ENCODE measurements at places on chromosomes 13 and 19.
A peak's percentile ranks its signal among the peaks of the same experiment; 100 is the strongest.

- DNase-seq, result no peak
These were observed 400.6 kb downstream of the HS6ST3 start for GRCh38 chr13:96490496-96490989.

- no peak for DNase-seq
These were observed 2.7 kb upstream of the MPV17L2 start for GRCh38 chr19:18190278-18190677.

DNA sequence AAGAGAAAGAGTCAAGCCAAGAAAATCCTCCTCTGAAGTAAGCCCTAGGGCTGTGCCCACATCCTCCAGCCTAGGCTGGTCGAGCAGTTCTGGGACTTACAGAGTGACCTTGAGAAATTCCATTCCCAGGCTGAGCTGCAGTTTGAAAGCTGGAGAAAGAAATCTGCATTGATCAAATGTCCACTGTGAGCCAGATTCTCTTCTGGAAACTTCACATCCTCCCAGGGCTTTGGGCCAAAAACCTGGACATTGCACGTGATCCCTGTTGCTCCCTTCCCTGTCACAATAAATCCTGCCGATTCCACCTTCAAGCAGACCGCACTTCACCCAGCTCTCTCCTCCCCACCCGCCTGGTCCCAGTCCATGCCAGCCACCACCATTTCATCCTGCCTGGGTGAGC lies 15.7 kb downstream of the TMEM143 start:
- DNase-seq, result peak; percentile 41

DNA sequence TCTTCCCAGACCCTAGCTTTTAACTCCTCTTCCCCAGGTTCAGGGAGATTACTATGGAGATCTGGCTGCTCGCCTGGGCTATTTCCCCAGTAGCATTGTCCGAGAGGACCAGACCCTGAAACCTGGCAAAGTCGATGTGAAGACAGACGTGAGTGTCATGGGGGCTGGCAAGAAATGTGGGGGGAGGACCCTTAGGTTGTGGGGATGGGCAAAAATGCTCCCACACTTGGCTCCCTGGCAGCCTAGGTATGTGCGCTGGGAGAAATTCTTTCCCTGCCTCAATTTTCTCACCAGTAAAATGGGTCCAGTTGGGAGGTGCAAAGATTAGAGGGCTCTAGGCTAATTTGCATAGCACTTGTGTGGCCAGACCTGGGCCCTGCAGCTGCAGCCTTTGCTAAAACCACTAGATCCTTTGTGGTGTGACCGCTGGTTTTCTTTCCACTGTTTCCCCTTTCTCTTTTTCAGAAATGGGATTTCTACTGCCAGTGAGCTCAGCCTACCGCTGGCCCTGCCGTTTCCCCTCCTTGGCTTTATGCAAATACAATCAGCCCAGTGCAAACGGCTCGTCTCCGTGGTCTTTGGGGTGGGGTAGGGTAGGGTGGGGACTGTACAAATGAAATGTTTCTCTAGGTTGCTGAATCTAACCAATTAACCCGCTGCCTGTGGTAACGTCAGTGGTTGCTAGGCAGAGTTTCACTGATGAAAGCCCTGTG lies 959 bp upstream of the RAB4B start:
- peak; percentile 93 for DNase-seq

DNA sequence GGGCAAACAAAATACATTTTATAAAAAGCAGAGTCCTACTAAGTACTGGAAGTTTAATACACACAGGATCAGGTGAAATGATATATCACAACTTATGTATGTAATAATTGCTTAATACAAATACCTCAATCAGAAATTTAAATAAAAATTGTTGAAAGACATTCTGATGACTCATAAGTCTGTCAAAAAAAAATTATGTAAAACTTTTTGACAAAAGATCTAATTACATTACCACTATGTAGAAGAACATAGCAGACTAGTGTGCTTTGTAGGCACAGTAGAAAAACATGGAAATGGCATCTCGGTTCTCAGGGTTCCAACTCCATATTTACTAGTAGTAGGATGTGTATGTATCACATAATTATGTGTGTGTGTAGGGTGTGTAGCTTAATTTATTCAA lies 156.2 kb downstream of the DNAJC3 start:
- no peak for DNase-seq

- DNase-seq, result no peak
These were observed 495 bp downstream of the KCNA7 start for GRCh38 chr19:49071860-49072547.

- no peak for DNase-seq
These were observed 11.1 kb downstream of the SAE1 start for GRCh38 chr19:47141695-47142094.

GRCh38 chr19:6418562-6418932 lies 6.1 kb downstream of the KHSRP start:
- DNase-seq, result no peak

GRCh38 chr19:31574251-31574973 lies 225.2 kb upstream of the TSHZ3 start:
- no peak for DNase-seq

DNA sequence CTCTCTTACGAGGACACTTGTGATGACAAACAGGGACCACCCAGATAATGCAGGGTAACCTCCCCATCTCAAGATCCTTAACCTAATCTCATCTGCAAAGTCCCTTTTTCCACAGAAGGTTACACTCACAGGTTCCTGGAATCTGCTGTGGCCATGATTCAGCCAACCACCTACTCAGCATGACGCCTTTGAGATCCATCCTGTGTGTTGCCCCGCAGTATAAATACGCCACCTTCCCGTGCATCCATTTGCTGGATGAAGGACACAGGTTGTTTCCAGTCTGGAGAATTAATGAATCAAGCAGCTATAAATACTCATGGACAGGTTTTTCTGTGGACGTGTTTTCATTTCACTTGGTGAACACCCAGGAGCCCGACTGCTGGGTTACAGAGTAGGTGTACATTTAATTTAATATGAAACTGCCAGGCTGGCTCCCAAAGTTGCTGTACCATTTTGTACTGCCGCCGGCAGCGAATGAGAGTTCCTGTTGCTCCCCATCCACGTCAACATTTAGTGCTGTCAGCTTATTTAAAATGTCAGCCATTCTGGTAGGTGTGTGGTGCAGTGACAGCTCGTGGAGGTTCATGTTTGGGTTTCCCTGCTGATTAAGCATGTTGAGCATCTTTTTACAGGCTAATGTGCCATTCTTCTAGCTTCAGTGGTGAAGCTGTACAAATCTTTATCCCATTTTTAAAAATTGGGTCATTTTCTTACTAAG lies 40.2 kb downstream of the ELL start:
- no peak for DNase-seq

DNA sequence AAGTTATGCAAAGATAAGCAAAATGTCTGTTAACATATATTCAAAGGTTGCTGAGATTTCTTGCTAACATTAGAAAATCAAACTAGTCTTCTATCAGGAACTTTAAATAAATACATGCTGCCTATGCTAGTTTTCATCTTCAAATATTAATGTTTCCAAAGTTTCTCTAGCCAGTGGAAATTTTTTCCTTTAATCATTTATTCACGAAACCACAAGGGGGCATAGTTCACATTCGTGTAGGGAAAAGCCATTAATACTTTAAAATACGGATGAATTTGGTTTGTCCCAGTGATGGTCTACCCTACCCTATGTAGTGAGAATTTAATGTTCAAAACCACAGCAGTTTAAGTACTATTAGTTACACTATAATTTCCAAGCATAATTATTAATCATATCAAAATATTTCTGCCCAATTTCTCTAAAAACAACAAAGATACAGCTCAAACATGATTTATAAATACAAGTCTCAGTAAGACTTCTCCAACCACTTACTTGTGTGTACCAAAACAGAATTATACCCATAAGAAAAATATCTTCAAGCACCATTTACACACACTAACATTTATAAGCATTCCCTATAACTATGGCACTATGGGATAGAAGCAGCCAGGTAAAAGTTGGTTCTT lies 16.2 kb downstream of the NUFIP1 start:
- peak; percentile 23 for DNase-seq

- no peak for DNase-seq
These were observed 72.2 kb upstream of the DACH1 start for GRCh38 chr13:71939186-71939585.

- peak; percentile 83 for DNase-seq
These were observed 2.8 kb upstream of the KLF5 start for GRCh38 chr13:73055813-73056564.

DNA sequence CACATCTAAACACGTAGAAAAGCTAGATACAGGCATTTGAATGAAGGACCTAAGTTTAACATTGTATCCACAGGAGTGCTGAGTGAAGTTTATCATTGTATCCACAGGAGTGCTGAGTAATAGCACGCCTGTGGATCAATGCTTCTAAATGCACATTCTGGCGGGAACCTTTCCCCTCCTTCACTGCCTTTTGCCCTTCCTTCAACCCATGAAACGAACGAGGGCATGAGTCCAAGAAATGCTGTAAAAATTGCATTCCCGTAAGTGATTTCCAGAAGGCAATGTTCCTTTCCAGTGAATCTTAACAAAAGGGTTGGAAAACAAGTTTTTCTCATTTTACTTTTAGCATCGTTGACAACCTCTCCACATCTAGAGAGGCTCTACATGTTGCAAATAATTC lies 88.1 kb downstream of the ZDHHC20 start:
- DNase-seq, result no peak

- no peak for DNase-seq
These were observed 14.3 kb downstream of the IGSF23 start for GRCh38 chr19:44627631-44628030.

- DNase-seq, result no peak
These were observed 5.0 kb downstream of the FOSB start for GRCh38 chr19:45472563-45473366.

DNA sequence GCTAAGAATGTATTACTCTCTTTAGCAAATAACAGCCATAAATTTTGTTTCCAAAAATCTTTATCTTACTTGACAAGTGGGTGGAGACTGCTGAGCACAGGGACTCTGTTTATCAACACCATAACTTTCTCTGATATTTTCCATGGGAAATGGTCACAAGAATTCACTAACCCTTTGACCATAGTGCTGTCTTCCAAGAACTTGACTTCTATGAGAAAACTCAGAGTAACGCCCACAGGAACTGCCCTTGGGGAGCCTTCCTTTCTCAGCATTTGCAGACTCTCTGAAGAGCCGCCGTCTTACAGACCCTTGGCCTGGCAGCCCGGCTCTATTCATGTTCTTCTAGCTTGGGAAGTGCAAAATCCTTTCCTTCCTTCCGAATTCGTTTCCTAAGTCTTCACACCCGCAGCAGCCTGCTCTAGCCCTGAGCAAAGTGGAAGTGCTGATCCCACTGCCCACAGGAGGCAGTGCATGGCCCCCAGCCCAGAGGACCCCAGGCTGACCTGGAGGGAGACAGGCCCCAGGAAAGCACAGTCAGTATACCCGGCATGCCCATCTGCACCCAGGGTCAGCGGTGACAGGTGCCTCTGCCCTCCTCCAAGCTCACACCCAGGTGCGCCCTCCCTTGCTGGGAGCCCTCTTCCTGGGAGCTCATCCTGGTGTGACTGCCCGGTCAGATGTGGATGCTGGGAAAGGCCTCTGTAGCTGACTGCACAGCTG lies 10.2 kb downstream of the GAS6 start:
- no peak for DNase-seq

GRCh38 chr13:33224686-33225085 lies 60.9 kb downstream of the STARD13 start:
- no peak for DNase-seq

DNA sequence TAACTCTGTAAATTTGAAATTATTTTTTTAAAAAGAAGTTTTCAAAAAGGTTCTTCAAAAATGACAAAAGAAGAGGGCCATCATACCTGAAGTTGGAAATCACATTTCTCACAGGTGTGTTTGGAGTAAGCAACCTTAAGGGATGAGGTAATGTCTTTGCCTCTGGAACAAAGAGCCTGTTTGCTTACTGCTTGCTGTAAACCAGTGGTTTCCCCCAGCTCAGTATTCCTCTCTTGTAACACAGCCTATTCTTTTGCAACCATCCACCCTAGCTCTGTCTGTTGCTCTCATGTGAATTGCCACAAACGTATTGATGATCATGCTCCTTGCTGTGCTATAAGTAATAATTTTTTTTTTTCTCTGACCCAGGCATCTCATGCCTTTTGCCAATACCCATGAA lies 38.1 kb downstream of the UCHL3 start:
- DNase-seq, result no peak

- DNase-seq, result no peak
These were observed 212.5 kb upstream of the SOX1 start for GRCh38 chr13:111854403-111854802.

DNA sequence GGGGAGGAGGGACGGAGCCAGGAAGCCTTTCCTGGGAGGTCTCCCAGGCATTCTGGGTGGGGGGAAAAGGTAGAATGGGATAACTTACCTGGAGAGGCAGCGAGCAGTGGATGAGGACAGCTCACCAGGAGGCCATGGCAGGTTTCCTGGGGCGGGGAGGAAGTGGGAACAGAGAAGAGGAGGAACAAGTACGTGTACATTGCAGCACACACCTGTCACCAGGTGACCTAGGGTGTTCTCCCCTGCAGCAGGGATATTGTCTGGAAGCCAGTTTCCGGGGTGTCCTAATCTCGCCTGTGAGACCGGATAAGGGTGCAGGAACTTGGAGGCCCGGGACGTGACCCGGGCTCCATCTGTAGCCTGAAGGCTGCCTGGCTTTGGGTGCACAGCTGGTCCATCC lies at the start of gene FUT3:
Gene FUT3, minus strand, starts transcription at position 148 of the 400 bp plus-strand sequence.
- no peak for DNase-seq

DNA sequence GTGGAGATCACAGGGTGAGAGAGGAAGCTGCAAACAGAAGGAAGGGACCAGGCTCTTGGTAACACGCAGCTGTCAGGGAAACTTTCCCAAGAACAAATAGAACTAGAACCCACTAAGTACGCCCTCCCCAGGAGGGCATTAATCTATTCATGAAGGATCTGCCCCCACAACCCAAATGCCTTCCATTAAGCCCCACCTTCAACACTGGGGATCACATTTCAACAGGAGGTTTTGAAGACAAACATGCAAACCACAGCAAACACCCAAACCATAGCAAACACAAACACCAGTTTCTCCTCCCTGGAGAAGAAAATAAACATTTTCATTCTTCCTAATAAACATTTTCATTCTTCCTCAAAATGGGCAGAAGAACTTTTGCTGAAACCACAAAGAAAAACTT lies 329.6 kb downstream of the EFNB2 start:
- no peak for DNase-seq

DNA sequence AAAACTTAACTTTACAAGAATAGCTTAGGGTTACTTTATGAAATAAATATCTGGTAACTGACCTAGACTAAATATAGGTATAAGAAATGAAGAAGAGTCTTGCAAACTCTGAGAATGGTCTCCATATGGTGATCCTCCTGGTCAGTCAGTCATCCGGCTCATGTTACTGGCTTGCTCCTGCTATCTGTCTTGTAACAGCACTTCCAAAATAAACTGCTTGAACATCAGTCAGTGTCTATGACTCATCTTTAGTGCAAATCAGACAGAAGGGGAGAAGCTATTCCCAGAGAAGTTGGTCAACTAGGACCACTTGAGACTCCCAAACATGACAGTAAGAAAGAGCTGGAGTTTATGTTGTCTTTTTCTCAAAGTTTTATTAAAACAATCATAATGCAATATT lies 1550.9 kb downstream of the PCDH9 start:
- no peak for DNase-seq

GRCh38 chr19:8259922-8260247 lies 48.3 kb downstream of the CD320 start:
- no peak for DNase-seq
